ENCODE measurements at places on chromosomes 5 and 9. TPM values are rescaled to one million over a fixed set of nuclear protein-coding genes. Genes with fewer than 3 reads are reported as not detected.

C9orf57 gene
- not detected for total RNA-seq

TIMD4 gene
- 31.5 TPM for total RNA-seq

SLC6A19 gene
- total RNA-seq: not detected

MCTP1 gene
- 0.10 TPM for total RNA-seq

SYK gene
- total RNA-seq: 0.07 TPM

MYOT gene
- not detected for total RNA-seq

ZMAT2 gene
- total RNA-seq: 63.3 TPM

RAD23B gene
- total RNA-seq: 103 TPM

GBGT1 gene
- total RNA-seq: 14.3 TPM

ZDHHC11 gene
- 24.1 TPM for total RNA-seq

ARL14EPL gene
- not detected for total RNA-seq

ZNF883 gene
- not detected for total RNA-seq

JAKMIP2 gene
- 6.3 TPM for total RNA-seq

OR1J2 gene
- total RNA-seq: not detected

IL5 gene
- 0.39 TPM for total RNA-seq

SOHLH1 gene
- not detected for total RNA-seq

FGF1 gene
- not detected for total RNA-seq

ORM2 gene
- not detected for total RNA-seq

LCN15 gene
- not detected for total RNA-seq

NDUFB6 gene
- 36.3 TPM for total RNA-seq

CRB2 gene
- total RNA-seq: not detected

FOXD4L4 gene
- 0.20 TPM for total RNA-seq

FKBP15 gene
- total RNA-seq: 43.7 TPM

DAB2IP gene
- 0.32 TPM for total RNA-seq

CTXN3 gene
- total RNA-seq: not detected

PCDHGC4 gene
- total RNA-seq: 0.37 TPM

DMRT3 gene
- not detected for total RNA-seq

CDH9 gene
- not detected for total RNA-seq

ANKRD18B gene
- total RNA-seq: 2.4 TPM

MPDZ gene
- total RNA-seq: not detected

GARIN3 gene
- total RNA-seq: not detected

WHRN gene
- total RNA-seq: 1.3 TPM

TAS2R1 gene
- total RNA-seq: not detected

SOWAHA gene
- total RNA-seq: 0.51 TPM

PCDHGB3 gene
- total RNA-seq: 0.88 TPM

SLC34A1 gene
- total RNA-seq: 0.32 TPM

ADRA1B gene
- total RNA-seq: not detected

HSD17B3 gene
- total RNA-seq: not detected

CENPH gene
- total RNA-seq: 19.6 TPM

PDLIM7 gene
- 34.8 TPM for total RNA-seq

All from T-helper 1 cell treated with Interleukin-12 subunit alpha and Interleukin-12 subunit beta and Interleukin-4 antibody, amounts not matched to agents 30 ng/mL and 1 ng/mL, for 36 hours (primary cell).